ENCODE measurements at places on chromosomes 3 and 15.

DNA sequence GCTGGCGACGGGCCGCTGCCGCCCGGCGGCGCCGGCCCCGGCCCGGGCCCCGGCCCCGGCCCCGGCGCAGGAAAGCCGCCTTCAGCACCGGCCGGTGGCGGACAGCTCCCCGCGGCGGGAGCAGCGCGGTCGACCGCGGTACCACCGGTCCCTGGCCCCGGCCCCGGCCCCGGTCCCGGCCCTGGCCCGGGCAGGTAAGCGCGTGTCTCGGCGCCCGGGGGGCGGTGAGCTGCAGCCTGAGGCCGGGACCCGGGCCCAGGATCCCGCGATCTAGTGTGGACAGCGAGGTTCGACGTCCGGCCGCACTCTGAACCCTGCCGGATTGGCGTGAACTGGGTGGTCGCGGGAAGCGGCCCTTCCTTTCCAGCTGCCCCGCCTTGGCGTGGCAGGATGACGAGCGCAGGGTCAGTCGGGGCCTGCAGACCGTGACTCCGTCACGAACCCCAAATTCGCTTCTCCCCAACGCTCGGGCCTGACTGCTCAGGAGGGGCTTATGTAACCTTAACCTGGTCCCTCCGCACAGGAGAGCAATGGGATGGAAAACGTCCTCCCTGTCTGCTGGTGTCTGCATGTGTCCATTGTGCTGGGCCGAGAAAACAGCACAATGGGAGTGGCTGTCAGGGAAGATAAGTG, 472 bp downstream of the BSN start:
- no peak for DNase-seq

DNA sequence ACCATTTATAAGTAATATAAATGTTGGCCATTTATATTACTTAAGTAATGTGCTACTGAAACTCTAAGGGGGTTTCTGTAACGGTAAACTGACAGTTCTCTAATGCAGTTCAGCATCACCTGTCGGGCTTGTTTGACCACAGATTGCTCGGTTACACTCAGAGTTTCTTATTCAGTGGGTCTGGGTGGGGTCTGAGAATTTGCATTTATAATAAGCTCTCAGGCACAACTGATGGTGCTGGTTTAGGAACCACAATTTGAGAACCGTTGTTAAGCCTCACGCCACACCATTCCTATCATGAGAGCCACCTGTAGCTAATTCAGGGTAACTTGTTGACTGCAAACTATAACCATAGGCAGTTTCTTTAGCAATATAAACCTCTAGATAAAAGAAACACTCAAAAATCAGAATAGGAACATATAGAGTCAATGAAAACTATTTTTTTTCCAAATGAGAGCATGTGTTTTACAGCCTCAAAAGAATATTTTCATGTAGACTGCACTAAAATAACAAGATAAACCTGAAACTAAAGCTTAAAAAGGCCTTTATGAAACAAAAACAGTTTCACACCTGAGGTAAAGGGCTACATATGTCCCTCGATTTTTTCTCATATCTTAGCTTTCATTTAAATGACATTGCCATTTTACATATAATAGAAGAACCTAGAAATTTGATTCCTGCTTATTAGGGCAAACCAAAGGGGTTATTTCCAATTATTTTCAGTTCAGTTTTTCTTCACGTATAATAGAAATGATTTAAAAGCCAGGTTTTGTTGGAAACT, 604.8 kb downstream of the UNC13C start:
- no peak for DNase-seq

DNA sequence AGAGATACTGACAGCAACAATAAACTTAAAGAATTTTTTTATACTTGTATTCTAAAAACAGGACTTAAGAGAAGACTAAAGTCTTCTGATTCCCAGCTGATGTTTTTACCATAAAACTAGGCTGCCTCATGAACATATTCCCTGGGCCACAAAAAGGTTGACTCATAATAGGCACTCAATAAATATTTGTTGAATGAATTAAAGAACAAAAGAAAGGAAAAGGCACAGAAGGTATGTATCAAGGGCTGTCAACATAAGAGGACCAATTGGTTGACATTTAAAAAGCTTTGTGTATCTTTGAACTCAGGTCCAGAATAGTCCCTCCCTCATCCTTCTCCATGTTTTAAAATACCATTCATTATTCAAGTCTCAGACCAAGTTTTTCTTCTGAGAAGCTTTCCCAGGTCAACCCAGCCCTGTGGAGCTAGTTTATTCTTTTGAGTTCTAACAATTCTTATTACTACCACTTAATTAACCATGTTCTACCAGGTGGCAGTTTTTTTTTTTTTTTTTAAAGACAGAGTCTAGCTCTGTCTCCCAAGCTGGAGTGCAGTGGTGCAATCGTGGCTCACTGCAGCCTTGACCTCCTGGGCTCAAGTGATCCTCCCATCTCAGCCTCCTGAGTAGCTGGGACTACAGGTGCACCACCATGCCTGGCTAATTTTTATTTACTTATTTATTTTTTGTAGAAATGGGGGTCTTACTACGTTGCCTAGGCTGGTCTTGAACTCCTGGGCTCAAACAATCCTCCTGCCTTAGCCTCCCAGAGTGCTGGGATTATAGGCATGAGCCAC, 17.5 kb upstream of the ARHGEF3 start:
- no peak for DNase-seq

DNA sequence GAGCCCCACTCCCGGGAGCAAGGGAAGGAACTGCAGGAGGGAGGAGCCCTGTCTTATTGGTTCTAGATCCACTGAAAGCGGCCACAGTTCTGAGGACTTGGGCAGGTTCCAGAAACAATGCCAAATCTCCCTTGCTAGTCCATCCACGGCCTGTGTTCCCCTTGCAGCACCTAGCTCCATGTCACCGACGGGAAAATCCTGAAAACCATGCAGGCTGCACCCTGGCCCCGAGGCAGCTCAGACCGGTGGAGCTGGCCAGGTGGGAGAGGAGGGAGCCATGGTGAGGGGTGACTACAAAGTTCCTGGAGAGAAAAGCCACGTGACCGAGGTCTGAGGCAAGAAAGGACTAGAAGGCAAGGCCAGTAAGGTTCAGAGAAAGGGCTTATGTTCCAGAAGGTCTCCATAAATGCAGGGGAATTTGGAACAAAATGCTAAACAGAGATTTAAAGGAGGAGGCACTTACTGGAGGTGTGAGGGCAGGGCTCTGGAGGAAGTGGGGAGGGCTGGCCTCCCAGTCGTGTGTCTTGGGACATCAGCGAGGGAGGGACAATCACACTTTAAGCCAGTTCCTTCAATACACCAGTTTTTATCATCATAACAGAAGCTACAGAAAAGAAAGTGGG, 5.4 kb downstream of the MGLL start:
- DNase-seq, result no peak

GRCh38 chr15:98609144-98609852, 39.0 kb upstream of the IGF1R start:
- DNase-seq, result no peak

DNA sequence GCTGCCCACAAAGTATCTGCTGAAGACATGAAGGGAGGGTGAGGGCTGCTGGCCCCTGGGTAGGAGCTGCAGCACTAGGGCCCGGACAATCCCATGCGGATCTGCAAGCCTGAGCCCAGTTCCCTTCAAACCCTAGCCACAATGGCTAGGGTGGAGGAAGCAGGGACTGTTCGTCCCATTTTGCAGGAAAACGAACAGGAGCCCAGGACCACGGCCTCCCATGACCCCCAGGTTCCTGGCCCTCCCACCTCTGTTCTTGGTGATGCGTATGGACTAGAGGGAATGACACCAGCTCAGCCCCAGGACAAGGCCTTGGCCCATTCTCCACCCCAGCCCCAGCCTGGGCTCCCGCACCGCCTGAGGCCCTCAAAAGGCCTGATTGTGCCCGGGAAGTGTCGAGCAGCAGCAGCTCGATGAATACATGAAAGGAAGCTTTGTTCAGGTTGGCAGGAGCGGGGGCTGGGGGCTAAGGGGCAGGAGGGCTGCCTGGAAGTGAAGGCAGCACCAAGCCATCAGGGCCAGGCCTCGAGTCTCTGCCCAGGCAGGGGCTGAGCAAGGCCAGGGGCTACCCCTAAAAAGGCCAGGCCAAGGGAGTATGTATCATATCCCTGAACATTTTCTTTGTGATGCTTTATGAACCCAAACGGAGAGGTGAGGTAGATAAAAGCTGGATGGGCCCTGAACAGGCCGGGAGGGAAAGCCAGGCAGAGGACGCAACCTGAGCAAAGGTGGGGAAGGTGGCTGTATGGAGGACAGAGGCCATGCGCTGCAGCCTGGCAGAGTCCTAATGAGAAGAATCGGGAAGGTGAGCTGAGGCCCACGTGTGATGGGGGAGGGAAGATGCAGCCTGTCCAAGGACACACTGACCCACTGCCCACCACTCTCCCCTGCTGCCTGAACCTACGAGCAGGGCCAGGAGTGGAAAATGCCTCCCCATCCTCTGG, 12.2 kb downstream of the SEMA7A start:
- DNase-seq, result no peak

GRCh38 chr3:11908981-11909698, 62.5 kb upstream of the TAMM41 start:
- no peak for DNase-seq

GRCh38 chr15:89332446-89332845, 2.2 kb downstream of the POLG start:
- DNase-seq, result no peak

GRCh38 chr3:15876669-15877068, 78.9 kb upstream of the ANKRD28 start:
- DNase-seq, result no peak
